Stimulated activated CD8-positive, alpha-beta memory T cell treated with anti-CD3 and anti-CD28 coated beads, Interleukin-15, amount 100 ng/mL, for 4 hours (primary cell): ENCODE measurements at places on chromosomes 16 and 17.

GRCh38 chr17:81863123-81863675 is 2.9 kb upstream of the P4HB start:
- no peak for DNase-seq

DNA sequence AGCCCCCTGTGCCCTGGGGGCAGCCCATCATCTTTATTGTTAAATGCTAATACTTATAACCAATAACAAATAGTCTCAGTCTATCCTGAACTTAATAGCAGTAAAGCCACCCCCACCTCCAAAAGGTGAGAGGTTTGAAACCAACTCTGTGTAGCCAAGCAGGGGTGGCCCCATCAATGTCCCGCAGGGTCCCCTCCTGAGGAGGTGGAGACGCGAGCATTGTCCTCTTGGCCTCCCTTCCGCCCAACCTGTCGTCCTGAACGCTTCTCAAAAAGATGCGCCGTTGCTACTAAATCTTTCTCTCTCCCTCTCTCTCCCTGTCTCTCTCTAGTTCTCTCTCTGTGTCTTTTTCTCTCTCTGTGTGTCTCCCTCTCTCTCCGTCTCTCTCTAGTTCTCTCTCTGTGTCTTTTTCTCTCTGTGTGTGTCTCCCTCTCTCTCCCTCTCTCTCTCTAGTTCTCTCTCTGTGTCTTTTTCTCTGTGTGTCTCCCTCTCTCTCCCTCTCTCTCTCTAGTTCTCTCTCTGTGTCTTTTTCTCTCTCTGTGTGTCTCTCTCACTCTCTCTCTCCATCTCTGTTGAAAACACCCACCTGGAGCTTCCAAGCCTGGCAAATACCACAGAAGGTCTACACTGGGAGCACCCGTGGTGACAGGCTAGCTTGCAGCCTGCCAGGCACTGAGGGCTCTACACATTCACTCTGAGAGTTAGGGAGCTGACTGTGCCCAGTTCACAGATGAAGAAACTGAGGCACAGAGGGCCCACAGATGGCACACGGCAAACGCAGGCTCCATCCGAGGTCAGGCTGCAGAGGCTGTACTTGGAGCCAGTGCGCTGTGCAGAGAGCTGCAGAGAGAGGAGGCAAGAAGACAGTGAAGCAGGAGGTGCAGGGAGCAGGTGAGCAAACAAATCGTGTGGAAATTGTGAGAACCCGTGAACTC is 185.9 kb downstream of the C16orf95 start:
- no peak for DNase-seq

GRCh38 chr16:53457670-53458069 is 23.4 kb downstream of the RBL2 start:
- DNase-seq: peak; percentile 45

GRCh38 chr16:29141586-29142324 is 156.9 kb downstream of the LAT start:
- DNase-seq: no peak

- DNase-seq: no peak
Observed at GRCh38 chr16:8861563-8862308, 7.1 kb downstream of the CARHSP1 start.

DNA sequence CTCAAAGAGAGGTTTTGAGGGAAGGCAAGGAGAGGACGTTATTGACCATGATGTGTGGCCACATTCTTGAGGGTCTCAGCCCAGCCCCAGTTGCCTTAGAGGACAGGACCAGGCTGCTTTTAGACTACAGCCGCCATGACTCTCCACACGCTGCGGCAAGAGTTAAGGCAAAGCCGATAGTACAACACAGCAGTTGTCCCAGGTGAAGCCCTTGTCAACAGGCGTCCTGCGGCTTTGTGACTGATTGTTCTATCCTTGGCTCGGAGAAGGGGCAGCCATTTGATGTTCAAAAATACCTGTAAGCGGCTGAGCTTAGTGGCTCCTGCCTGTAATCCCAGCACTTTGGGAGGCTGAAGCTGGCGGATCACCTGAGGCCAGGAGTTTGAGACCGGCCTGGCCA is 28.8 kb downstream of the TMEM92 start:
- no peak for DNase-seq

DNA sequence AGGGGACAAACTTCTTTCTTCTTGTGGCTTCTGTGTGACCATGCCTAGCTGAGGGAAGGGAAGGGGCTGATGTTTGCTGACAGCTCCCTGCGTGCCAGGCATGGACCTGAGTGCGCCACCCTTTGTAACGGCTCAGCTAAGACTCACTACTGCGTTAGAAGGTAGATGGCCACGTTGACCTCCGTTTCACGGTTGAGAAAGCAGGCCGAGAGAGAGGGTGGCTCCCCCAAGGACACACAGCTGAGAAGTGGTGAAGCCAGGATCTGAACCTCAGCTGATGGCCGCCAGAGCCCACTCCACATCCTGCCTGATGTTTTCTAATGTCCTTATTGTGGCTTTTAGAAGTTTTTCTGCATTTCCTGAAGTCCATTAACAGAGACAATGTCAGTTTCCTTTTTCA is 45.1 kb downstream of the RGS9 start:
- DNase-seq: no peak

- DNase-seq: no peak
Observed at GRCh38 chr16:85090181-85090580, 22.1 kb downstream of the CIBAR2 start.

- no peak for DNase-seq
Observed at GRCh38 chr16:69064124-69064763, 41.2 kb upstream of the HAS3 start.

DNA sequence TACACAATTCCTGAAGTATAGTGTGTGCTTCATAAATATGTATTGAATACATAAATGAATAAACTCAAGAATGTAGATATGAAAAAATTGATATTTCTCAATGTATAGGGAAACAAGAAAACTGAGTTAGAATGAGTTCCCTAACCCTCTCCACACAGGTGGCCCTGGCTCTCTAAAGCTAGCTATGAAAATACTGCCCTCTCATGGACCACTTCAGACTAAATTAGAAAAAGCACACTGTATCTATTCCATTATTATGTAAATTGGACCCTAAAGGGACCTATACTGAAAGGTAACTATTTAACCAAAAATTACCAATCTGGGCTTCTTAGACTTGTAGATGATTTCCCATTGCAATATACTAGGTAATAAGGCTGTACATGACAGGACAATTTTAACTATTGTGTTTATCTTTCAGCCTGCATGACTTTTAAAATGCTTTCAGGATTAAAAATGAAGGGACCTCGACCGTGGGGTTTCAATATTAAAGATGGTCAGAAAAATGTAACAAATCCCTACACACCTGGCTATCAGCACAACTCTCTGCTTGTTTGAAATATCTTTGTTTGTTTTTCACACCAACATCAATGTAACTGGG is 672.5 kb upstream of the KIF2B start:
- no peak for DNase-seq

DNA sequence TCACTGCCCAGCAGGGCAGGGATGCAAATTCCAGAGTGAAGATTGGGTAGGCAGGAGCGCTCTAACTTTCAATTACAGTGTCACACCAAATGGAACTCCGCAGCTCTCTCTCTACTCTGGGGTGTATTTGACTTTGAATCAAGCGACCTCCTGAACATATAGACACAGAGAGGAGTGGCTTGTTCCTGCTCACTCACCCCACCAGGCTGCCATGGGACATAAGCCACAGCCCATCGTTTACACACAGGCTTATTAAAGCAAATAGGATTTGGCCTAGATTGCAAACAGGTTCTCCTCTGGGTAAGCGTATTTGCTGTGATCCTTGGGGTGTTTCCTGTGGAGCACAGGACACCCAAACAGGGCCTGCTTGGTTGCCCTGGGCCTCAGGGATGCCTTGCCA is 281.6 kb upstream of the CCL2 start:
- no peak for DNase-seq

GRCh38 chr16:86002178-86002900 is 103.4 kb downstream of the IRF8 start:
- DNase-seq: no peak

GRCh38 chr16:23374721-23375510 is 72.8 kb downstream of the SCNN1B start:
- DNase-seq: no peak

GRCh38 chr17:82257473-82257872 is 16.0 kb downstream of the CSNK1D start:
- DNase-seq: peak; percentile 51

DNA sequence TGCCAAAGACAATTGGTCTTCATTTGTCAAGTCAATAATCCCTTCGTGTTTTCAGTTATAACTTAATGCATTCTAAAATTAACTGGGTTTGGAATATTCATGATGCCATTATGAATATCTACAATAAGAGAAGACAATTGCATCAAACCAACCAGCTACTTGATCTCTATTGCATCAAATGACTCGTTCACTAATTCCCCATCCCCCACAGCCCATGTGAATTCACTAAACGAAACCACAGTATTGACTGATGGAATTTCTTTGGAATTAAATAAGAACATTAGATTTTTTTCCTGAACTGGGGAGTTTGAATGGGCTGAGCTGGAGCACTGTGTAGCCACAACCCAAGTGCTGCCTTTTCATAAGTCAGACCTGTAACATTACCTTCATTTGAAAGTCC is 65.3 kb downstream of the HS3ST3B1 start:
- DNase-seq: no peak

DNA sequence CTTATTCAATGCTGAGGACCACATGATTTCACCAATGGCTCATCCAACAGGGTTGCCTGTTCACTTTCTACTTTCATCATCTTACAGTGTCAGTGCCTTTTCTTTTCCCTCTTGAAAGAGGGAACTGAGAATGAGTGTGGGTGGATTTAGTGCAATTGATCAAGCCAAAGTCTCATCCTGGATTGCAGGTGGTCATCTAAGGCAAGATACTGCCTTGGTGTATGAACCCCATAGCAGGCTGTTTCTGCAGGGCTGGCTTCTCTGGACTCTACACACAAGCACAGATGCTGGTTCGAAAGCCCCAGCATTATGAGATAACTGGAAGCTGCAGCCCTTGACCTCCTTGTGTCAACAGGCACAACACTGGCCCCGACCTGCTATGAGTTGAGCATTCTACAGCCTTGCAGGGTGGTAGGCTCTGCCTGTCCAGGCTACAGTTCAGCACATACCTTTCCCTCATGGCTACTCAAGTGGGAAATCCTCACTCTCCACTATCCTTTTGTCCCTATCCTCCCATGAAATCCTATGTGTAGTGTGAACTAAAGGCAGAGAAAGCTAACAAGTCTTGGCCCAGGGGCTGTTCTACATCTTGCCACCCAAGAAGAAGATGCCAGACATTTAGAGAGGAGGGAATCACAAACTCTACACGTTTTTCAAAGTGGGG is 358.7 kb downstream of the SLC39A11 start:
- no peak for DNase-seq

GRCh38 chr16:26453215-26453614 is 613.5 kb upstream of the C16orf82 start:
- no peak for DNase-seq

- DNase-seq: no peak
Observed at GRCh38 chr17:45368651-45369050, 51.8 kb upstream of the MAP3K14 start.

- DNase-seq: no peak
Observed at GRCh38 chr17:69445132-69445531, 30.6 kb downstream of the MAP2K6 start.

DNA sequence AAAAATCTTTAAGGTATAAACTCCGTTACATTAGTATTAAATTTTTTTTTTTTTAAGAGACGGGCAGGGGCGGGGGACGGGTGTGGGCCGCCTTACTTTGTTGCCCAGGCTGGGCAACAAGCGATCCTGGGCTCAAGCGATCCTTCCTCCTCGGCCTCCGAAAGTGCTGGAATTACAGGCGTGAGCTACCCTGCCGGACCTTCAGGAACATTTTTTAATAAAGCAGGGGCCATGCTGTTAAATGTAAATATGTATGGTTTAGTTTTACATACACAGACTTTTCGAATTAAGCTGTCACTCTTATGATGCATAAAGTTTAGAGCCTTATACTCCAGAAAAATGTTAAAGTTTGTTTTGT is 2.4 kb downstream of the PPM1D start:
- no peak for DNase-seq

DNA sequence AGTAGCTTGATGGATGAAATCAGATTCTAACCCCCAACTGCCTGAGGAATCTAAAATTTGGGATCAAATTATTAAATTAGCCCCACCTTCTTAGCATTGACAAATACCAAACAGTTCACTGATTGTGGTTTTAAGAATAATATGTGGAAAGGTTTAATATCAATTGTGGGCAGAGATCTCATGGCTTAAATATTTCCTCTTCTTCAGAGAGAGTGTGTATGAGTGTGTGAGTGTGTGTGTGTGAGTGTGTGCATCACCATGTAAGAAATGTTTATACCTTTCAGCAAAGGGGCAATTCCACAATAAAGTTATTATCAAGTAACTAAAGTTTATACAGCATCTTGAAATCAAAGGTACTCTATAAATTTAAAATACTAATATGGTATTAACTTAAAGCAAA is 3.2 kb downstream of the SMURF2 start:
- no peak for DNase-seq

DNA sequence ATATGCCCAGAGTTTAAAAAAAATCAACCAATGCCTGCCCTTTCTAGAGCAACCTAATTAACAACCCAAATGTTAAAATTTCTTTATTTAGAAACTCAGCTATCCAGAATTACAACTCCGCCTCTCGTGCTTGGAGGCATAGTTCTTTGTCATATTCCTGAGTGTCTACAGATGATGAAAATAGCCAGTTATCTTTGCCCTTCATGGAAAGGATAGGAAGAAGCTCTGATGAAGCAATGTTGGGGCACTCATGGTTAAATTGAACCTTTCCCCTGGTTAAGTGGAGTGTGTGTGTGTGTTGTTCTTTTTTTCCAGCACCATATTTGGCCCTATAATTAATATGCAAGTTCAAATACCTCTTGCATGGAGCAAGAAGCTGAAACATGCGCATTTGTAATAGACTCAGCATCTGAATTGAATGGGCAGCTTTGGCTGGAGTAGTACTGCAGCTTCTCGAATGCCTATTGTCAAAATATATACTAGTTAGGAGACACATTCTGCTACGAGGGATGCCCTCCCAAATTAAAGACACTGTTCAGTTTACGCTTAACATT is 506.2 kb downstream of the WWOX start:
- DNase-seq: no peak

DNA sequence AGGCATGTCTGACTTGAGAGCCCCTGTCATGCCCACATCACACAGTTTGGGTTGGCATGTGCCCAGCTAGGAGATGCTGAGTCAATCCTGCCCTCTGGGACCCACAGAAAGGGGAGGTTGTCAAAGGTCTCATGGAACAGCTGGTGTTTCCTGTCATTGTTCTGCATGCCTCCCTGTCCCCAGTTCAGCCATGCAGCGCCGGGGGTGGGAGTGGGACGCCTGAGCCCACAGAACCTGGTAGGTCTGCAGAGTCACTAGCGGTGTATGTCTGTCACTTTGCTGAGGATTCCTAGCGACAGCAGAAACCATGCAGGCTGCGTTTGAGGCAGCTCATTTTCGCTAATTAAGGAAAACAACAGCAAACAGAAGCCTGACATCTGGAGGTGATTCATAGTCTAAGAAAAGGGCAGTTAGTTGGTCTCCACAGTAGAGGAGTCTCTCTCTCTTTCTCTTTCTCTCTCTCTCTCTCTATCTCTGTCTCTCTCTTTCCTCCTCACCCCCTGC is 19.6 kb upstream of the CCL1 start:
- DNase-seq: no peak

GRCh38 chr16:12340151-12340733 is 363.7 kb downstream of the SNX29 start:
- no peak for DNase-seq

GRCh38 chr17:17346428-17347233 is 43.5 kb downstream of the NT5M start:
- no peak for DNase-seq

- no peak for DNase-seq
Observed at GRCh38 chr17:57385975-57386374, 129.7 kb downstream of the MSI2 start.
